ENCODE measurements at places on chromosomes 11 and 22.

- no peak for DNase-seq
Measured at GRCh38 chr11:32113200-32113919, 22.5 kb downstream of the RCN1 start.

DNA sequence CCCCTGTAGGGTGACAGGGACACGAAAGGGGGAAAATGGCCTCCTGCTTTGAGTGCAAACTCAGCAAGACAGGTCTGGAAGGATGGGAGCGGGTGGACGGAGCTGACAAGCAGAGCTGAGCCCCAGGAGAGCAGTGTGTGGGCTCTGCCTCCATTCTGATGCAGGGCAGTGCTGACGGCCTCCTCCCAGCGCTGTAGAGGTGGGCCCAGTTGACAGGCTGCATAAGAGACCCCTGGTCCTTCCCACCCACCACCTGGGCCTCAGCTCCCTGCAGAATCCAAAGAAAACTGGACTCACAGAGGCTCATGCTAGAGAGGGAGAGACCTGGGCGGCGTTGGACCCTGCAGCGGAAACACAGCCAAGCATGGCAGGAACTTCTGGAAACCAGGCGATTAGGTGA, 1113.4 kb downstream of the BRD1 start:
- DNase-seq = no peak

- DNase-seq = no peak
Measured at GRCh38 chr22:37343348-37343747, 61.0 kb downstream of the CYTH4 start.

DNA sequence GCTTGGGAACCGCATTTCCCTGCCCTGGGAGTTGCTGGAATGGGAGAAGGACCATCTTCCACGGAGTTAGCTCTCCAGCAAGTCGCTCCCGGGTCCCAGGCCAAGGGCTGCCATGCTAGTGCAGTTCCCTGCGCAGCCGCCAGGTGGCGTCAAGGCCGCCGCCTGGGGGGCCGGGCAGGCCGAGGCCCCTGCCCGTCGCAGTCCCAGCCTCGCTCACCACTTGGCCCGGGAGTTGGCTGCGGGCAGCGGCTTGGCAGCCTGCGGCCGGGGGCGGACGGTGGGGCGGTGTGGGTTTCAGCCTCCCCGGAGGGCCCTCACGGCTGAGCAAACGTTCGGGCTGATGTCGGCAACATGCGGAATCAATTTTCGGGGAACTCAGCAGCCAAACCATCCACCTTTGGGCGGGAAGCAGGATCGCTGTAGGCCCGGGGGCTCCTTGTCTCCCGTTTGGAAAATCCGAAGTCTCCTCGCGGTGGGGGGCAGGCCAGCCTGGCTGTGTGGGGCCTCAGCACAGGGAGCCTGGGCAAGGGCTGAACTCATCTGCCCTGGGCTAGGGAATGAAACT, 415.1 kb downstream of the SOX6 start:
- no peak for DNase-seq

GRCh38 chr11:72321381-72321996, 77.5 kb upstream of the PHOX2A start:
- DNase-seq = peak; percentile 60

DNA sequence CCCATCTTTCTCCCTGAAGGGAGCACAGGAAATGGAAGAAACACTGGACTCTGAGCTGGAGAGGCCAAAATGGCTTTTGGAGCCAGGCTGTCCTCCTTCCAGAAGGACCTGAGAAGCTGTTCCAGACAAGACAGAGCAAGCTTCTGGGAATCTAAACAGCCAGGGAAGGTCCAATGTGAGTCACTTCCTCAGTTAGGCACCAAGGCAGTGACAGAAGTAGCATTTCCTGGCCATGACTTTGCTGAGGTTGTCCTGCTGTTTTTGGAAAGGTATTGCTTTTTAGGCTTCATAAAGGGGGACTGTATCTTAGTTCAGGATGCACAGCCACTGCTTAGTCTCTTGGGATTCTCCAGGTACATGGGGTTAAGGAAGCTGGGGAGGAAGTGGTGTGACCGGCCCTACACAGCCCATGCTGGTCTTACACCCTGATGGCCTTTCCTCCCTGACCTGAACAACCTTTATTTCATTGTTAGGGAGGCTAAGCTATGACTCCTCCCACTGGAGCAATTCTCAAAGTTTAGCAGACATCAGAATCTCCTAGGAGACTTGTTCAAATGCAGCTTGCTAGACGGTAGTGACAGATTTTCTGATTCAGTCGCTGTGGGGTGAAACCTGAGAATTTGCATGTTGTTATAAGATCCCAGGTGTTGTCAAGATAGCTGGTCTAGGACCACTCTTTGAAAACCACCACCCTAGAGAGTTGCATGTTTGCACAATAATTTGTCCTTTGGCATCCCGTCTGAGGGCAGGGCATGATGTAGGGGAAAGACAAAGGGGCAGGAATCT, 6.8 kb upstream of the INSC start:
- DNase-seq = no peak

DNA sequence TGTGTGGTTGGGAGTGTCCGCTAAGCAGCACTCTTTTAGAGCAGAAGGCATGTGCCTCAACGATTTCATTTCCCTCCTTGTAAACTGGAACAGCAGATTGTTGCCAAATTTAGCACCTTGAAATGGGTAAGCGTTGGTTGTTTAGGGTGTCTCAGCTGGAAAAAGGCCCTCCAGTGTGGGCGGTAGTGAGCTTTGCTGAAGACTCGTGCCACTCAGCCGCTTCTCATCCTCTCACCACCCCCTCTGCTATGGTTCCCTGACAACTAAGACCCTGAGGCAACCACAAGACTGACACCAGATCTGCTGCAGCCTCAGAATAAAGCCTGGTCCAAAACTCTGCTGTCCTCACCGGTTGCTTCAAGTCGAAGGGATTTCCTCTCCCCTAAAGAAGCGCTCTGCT, 9.9 kb upstream of the FERMT3 start:
- no peak for DNase-seq

GRCh38 chr11:501683-502287, 5.3 kb downstream of the RNH1 start:
- no peak for DNase-seq

DNA sequence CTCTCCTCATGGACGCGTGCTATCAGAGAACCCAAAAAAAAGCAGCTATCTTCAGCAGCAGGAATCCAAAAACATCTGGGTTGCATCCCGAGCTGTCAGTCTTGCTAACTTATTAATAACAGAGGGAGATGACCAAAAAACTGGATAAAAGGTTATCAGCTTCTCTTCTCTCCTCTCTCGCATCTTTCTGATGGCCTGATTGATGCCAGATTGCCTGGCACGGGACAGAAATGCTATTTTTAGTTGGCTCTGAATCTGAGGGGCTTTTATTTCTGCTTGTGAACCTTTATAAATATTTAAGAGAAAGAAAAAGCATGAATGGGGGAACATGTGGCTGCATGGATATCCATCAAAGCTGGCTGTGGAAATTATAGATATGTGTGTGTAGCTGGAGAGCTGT, 230.3 kb downstream of the ETS1 start:
- no peak for DNase-seq

DNA sequence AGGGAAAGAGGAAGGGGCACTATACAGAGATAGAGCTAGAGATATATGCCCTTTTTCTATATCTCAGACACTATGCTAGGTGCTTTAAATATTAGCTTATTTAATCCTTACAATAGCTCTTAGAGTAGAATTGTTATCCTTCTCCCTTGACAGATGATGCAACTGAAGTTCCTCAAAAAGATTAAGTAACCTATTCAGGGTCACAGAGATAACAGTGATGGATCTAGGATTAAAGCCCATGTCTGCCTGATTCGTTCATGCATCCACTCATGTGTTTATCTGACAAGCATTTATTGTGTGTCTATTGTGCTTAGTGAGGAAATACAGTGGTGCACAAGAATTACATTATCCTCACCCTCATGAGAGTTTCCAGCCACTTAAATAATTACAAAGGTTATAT, 8.7 kb downstream of the CCDC83 start:
- DNase-seq = peak; percentile 11

DNA sequence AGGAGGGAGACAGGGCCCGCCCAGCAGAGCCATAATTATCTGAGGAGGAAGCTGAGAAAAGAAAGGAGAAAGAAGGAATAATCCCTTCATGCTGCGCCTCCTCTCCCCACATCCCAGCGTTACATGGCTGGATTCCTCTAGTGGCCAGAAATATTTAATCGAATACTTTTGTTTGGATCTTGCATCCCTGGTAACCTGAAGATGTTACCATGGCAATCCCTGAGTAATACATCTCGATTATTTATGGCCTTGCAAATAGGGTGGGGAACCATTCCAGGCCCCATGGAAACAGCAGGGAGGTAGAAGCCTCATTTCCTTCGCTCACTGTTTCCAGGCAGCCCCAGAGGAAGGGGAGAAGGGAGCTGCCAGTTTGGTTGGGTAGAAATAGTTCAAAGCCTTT, 357.7 kb downstream of the BUD13 start:
- no peak for DNase-seq

GRCh38 chr11:80321786-80322185, 881.0 kb upstream of the TENM4 start:
- DNase-seq = no peak

DNA sequence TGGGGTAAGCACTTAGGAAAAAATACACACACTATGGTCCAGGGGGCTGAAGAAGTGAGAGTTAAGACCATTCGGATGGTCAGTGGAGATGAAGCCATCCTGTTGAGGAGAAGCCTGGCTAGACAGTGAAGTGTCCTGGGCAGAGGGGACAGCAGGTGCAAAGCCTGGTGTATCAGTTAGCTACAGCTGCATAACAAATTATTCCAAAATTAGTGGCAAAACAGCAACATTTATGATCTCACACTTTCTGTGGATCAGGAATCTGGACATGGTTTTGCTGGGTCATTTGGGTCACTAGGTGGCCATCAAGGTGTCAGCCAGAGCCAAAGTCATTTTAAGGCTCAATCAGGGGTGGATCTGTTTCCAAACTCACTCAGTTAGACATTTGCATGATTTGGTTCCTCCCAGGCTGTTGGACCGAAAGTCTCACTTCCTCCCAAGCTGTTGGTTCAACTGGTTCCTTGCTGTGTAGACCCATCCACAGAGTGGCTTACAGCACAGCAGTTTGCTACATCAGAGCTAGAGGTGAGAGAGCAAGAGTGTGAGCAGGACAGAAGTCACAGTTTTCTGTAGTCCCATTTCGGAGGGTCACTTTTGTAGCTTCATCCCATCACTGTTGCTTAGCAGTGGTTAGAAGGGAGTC, 80.1 kb upstream of the ALX4 start:
- no peak for DNase-seq

DNA sequence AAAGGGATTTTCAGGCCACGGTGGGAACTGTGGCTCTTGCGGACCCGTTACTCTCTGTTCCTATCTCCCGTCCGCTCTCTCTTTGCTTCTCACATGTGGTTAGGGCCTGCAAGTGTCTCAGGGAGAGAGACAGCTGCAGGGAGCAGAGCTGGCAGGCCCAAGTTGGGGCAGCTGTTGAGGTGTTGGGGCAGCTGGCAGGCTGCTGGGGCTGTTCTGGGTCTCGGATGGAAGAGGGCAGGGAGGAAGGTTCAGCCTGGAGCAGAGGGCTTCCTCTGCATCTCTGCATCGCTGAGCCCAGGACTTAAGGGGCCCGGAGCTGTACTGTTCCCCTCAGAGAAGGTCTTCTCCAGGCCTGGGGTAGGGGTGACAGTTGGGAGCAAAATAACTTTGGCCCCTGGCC, 2.6 kb upstream of the CNIH2 start:
- no peak for DNase-seq

- DNase-seq = no peak
Measured at GRCh38 chr22:49664371-49664881, 163.2 kb downstream of the BRD1 start.

- DNase-seq = peak; percentile 81
Measured at GRCh38 chr11:819943-820649, 1.4 kb downstream of the PNPLA2 start.

DNA sequence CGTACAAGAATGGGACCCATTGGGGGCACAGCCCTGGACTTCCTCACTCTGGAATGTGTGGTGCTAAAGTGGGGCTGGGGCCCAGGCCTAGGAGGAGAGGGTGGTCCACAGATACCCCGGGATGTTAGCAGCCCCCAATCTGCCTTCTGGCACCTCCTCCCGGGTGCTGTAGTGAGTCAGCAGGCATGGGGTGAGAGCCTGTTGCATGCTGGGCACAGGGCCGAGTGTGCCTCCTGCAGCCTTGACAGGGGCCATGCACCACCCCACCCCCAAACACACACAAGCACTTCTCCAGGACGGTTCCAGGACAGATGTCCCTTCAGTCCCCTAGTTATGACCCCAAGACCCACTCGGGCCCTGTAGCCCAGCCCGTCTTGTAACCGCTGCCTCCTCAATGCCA, 23.5 kb upstream of the PHF21A start:
- DNase-seq = no peak

DNA sequence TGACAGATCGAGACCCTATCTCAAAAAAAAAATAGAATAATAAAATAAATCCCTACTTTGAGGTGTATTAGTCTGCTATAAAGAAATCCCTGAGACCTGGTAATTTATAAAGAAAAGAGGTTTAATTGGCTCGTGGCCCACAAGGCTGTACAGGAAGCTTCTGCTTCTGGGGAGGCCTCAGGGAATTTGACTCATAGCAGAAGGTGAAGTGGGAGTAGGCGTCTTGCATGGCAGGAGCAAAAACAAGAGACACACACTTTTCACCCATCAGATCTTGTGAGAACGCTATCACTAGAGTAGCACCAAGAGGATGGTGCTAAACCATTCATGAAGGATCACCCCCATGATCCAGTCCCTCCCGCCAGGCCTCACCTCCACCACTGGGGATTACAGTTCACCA, 29.2 kb downstream of the CDPF1 start:
- no peak for DNase-seq

DNA sequence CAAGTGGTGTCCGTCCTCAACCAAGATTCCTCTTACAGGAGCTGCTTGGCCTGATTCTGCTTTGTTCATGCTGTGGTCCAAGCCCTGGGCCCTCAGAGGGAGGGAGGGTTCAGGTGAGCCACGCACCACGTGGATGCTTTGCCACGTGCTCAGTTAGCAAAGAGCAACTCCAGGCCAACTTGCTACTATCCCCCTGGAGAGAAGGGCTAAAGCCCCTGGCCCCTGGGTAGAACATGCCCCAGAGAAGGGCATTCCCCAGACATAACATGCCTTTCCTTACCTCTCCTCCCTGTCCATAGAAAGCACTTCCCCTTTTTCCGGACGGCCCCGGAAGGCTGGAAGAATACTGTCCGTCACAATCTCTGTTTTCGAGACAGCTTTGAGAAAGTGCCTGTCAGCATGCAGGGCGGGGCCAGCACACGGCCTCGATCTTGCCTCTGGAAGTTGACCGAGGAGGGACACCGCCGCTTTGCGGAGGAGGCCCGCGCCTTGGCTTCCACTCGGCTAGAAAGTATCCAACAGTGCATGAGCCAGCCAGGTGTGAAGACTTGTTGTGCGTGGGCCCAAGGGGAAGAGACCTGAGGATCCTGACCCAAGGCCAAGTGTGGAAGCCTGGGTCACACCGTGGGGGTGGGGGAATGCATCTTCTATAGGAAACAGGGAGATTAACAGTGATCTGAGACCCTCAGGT, 8.8 kb downstream of the FOXR1 start:
- no peak for DNase-seq

Data from NCI-H226 (cell line).